Thoracic aorta (tissue), 2 donors: ENCODE measurements at places on chromosomes 1 and 21. TPM values are rescaled to one million over a fixed set of nuclear protein-coding genes. Genes with fewer than 3 reads are reported as not detected.

GRCh38 chr1:88371436-88372023 lies 312.5 kb upstream of the PKN2 start:
- H3K4me1 ChIP-seq, result no peaks in the 10 kb centered on the region
- H3K27me3 ChIP-seq, result no peaks in the 10 kb centered on the region
- no peak overlapping the region for H3K27ac ChIP-seq
- no peak for DNase-seq

GRCh38 chr1:228299211-228299610 lies 91.4 kb downstream of the OBSCN start:
- H3K4me3 ChIP-seq, result no peak overlapping the region
- no peaks in the 10 kb centered on the region for H3K27me3 ChIP-seq
- no peak overlapping the region for H3K27ac ChIP-seq
- H3K4me1 ChIP-seq, result no peaks in the 10 kb centered on the region

DNA sequence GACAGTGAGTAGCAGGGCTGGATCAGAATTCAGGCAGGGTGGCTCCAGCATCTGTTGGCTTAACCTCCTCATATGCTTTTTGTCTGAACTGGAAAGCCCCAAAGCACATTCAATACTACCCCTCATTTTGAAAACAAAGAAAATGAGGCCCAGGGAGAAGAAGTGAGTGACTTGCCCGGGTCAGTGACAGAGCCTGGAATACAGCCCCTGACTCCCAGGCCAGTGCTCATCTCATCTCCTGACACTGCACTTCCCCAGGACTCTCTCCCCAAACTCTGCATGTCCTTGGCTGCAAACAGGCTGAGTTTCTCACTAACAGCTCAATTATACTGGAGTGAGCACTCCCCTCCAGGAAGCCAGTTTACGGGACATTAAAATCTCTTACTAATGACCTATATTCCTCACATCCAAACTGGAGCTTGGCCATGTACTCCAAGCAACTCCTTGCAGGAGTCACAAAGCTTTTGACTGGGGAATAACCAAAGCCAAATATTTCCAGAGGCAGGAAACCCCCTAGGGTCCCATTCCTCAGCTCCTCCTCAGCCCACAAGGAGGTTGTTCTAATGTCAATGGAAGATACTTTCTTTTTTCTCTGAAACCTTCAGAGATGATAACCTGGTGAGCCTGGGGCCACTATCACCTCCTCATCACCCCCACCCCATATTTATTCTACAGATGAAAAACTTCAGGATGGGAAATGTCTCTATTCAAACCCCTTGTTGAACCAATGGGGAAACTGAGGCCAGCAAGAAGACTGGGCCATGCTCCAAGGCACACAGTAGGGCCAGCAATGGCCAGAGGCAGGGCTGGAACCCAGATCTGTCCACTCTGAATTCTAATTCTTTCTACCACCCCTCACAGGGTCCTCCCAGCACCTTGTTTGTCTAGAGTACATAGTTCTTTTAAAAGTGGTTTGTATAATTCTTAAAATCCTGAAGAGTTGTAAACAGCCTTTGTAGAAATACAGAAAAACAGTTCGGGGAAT lies 127.0 kb downstream of the PLPP3 start:
- H3K4me1 ChIP-seq, result peaks cover 32% of the 10 kb centered on the region
- no peak overlapping the region for H3K4me3 ChIP-seq
- no peaks in the 10 kb centered on the region for H3K36me3 ChIP-seq
- H3K27me3 ChIP-seq, result no peaks in the 10 kb centered on the region

IL19 gene
- total RNA-seq, result not detected

GRCh38 chr1:178923512-178923911 lies 52.6 kb upstream of the ANGPTL1 start:
- H3K4me3 ChIP-seq, result no peak overlapping the region
- no peaks in the 10 kb centered on the region for H3K27me3 ChIP-seq
- no peaks in the 10 kb centered on the region for H3K36me3 ChIP-seq
- H3K27ac ChIP-seq, result no peak overlapping the region

DNA sequence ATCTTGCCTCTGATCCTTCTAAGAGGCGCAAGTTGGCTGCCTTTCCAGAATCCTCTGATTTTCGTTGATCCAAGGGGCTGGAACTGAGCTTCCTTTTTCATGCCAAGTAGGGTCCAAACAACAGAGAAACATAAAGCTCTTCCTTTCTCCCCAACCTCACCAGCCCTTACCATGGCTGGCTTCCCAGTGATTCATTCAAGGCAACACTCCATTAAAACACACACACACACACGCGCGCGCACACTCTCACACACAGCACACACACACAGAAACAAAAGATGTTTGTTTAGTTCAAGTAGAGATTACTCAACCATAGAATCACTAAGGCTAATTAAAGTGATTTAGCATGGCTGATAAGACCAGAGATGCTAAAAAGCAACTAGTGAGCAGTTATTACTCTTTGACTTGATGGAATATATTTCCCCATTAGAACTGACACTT lies 13.0 kb upstream of the GUCA2A start:
- DNase-seq, result no peak
- H3K27me3 ChIP-seq, result no peaks in the 10 kb centered on the region
- H3K36me3 ChIP-seq, result no peaks in the 10 kb centered on the region
- H3K4me3 ChIP-seq, result no peak overlapping the region

CAPN8 gene
- total RNA-seq, result not detected

DCST1 gene
- not detected for total RNA-seq

PTGS2 gene
- total RNA-seq, result 12.7 TPM

- peak overlapping the region; percentile 92 for H3K4me3 ChIP-seq
- H3K36me3 ChIP-seq, result no peaks in the 10 kb centered on the region
- peak overlapping the region; percentile 87 for H3K27ac ChIP-seq
- H3K27me3 ChIP-seq, result no peaks in the 10 kb centered on the region
- peaks cover 19% of the 10 kb centered on the region for H3K4me1 ChIP-seq
Observed at GRCh38 chr1:35030756-35031446, 844 bp downstream of the ZMYM6 start.

EFHD2 gene
- 71.3 TPM for total RNA-seq

- no peaks in the 10 kb centered on the region for H3K36me3 ChIP-seq
- no peak overlapping the region for H3K27ac ChIP-seq
- H3K27me3 ChIP-seq, result no peaks in the 10 kb centered on the region
- peak; percentile 55 for DNase-seq
Observed at GRCh38 chr21:31866077-31866511, 6.7 kb upstream of the HUNK start.

GRCh38 chr1:8698012-8698630 lies 119.3 kb downstream of the RERE start:
- peaks cover 10% of the 10 kb centered on the region for H3K4me1 ChIP-seq
- no peaks in the 10 kb centered on the region for H3K27me3 ChIP-seq
- no peak for DNase-seq

MNDA gene
- total RNA-seq, result 11.0 TPM

PRAMEF7 gene
- not detected for total RNA-seq

C1orf226 gene
- total RNA-seq, result 11.8 TPM

DNA sequence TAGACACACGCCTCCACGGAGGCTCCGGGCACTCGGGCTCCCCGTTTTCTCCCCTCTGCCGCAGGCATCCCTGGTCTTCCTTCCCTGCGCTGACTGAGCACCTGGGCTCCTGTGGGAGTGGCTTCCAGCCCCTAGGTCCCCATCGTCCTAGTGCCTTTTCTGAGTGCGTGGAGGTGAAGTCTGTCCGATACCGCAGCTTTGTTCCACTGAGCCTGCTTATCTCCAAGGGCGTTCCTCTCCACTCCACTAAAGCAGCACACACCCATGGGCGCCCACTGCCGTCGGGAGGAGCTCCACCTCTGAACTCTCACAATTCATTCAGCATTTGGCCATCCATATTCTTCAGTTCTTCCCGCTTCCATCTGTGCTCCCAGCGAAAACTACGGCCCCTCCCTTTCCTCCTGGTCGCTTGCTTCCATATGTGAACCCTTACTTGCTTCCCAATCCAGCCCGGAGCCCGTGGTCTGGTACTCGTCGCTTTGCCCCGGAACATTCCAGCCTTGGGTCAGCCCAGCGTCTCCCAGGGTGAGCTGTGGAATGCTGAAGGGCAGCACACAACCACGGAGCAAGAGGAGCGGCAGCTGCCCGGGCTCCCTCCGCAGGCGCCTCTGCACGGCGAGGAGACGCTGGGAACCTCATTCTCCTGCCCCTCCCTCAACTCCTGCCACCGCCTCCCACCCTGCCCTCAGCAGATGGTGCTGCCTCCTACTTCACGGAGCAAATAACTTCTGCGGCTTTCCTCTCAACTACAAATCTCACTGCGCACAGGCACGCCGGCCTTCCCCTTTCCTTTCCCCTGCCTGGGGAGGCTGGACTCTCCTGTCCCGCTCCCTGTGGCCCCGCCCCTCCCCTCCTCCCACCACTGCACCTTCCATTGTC lies 27.5 kb downstream of the ATP8B2 start:
- H3K4me1 ChIP-seq, result peaks cover 20% of the 10 kb centered on the region
- H3K4me3 ChIP-seq, result peak overlapping the region; percentile 72
- peaks cover 15% of the 10 kb centered on the region for H3K36me3 ChIP-seq
- H3K27me3 ChIP-seq, result no peaks in the 10 kb centered on the region

HSPA6 gene
- 7.7 TPM for total RNA-seq

GRCh38 chr1:31871703-31872102 lies 55.9 kb upstream of the SPOCD1 start:
- no peak overlapping the region for H3K4me3 ChIP-seq
- H3K36me3 ChIP-seq, result no peaks in the 10 kb centered on the region
- no peaks in the 10 kb centered on the region for H3K4me1 ChIP-seq
- no peak for DNase-seq
- H3K27me3 ChIP-seq, result no peaks in the 10 kb centered on the region
- no peak overlapping the region for H3K27ac ChIP-seq

DNA sequence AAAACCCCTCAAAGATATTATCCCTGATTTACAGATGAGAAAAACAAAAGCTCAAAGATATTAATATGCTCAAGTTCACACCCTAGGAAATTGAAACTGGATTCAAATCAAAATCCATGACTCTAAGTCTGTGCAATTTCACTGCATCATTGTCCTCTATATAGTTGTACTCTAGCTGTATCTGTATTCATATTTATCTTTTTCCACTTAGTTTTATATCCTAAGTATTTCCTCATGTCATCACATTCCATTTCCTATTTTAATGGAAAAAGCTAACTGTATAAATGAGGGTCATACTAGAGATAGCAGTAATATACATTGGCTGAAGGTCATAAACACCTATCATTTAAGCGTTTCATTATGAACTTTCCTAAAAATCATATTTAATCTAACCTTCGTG lies 42.2 kb upstream of the RALGPS2 start:
- no peak for DNase-seq
- no peaks in the 10 kb centered on the region for H3K4me1 ChIP-seq
- H3K27ac ChIP-seq, result no peak overlapping the region
- H3K36me3 ChIP-seq, result no peaks in the 10 kb centered on the region
- H3K27me3 ChIP-seq, result no peaks in the 10 kb centered on the region

- no peak for DNase-seq
- H3K27ac ChIP-seq, result peak overlapping the region; percentile 92
- H3K27me3 ChIP-seq, result no peaks in the 10 kb centered on the region
Observed at GRCh38 chr1:21337454-21337927, 47.2 kb upstream of the ECE1 start.

DNA sequence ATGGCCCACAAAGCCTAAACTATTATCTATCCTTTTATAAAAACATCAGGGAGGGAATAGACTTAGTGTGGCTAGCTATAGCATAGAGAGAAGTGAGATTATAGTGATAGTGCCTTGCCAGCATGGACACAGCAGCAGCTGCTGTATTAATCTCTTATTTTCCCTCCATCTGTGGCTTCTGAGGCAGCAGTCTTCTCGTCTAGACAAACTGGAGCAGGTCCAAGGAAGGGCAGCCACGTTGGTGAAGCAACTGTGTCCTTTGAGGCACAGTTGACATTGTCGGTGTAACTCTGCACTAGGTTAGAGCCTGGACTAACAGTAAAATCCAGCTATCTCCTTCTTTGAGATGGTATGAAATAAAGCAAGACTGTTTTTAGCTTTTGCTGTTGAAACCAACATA lies 131.3 kb downstream of the CACHD1 start:
- no peaks in the 10 kb centered on the region for H3K4me1 ChIP-seq
- H3K4me3 ChIP-seq, result no peak overlapping the region
- DNase-seq, result no peak
- no peaks in the 10 kb centered on the region for H3K36me3 ChIP-seq

GRCh38 chr1:2525920-2526823 lies at the start of gene PANK4:
Gene PANK4, minus strand, starts transcription at chr1:2526596. Its CDS starts 9 bp downstream, at chr1:2526587.
- H3K36me3 ChIP-seq, result peaks cover 4% of the 10 kb centered on the region
- peak within 1 kb of the TSS; percentile 56 for H3K27ac ChIP-seq
- peak; percentile 86 for DNase-seq
- no peaks in the 10 kb centered on the region for H3K27me3 ChIP-seq

DNA sequence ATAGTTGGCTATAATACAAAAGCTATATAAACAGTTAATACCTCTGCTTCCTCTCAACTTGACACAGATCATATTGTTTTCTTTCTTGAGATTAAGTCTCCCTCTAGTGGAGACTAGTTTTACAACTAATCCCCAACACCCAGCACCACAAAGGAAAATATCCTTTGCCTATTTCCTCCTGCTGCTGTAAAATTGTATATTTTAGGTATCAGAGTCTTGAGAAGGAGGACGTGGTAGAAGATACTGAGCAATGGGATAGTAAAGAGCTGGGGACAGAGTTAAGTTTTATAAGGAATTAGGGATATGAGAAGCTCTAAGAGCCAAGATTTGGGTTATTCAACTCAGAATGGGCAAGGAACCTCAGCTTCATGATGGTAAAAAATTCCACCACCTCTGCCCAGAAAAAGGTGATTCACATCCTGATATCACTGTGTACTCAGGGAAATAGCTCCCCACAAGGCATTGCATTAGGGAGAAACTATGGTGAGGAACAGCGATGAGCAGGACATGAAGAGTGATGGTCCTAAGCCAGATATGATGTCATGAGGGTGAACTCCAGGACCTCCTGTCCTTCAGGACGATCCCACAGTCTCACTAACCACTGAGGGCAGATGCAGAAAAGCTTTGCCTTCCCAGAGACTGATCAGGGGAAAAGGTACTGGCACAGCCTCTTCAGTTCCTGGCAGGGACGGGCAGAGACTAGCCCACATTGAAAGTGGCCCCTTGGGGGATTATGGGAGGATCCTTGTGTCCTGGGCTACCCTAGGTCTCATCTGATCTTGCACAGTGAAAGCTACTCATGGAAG lies 14.7 kb upstream of the CFAP126 start:
- no peak overlapping the region for H3K4me3 ChIP-seq
- peak overlapping the region; percentile 74 for H3K27ac ChIP-seq
- H3K27me3 ChIP-seq, result no peaks in the 10 kb centered on the region
- H3K4me1 ChIP-seq, result peaks cover 3% of the 10 kb centered on the region

CATSPER4 gene
- total RNA-seq, result not detected

- H3K36me3 ChIP-seq, result no peaks in the 10 kb centered on the region
- H3K27me3 ChIP-seq, result no peaks in the 10 kb centered on the region
- no peaks in the 10 kb centered on the region for H3K4me1 ChIP-seq
- H3K4me3 ChIP-seq, result no peak overlapping the region
- H3K27ac ChIP-seq, result no peak overlapping the region
- DNase-seq, result no peak
Observed at GRCh38 chr1:6093071-6093470, 47.4 kb downstream of the KCNAB2 start.

- H3K27ac ChIP-seq, result no peak overlapping the region
- DNase-seq, result no peak
- H3K36me3 ChIP-seq, result peaks cover 4% of the 10 kb centered on the region
- H3K4me3 ChIP-seq, result no peak overlapping the region
- no peaks in the 10 kb centered on the region for H3K27me3 ChIP-seq
- H3K4me1 ChIP-seq, result no peaks in the 10 kb centered on the region
Observed at GRCh38 chr1:20903437-20903836, 116.3 kb upstream of the HP1BP3 start.

- no peaks in the 10 kb centered on the region for H3K36me3 ChIP-seq
- no peak for DNase-seq
- H3K4me1 ChIP-seq, result no peaks in the 10 kb centered on the region
- H3K4me3 ChIP-seq, result no peak overlapping the region
- no peaks in the 10 kb centered on the region for H3K27me3 ChIP-seq
- H3K27ac ChIP-seq, result no peak overlapping the region
Observed at GRCh38 chr21:35711213-35711612, 349.1 kb downstream of the SETD4 start.

SPRR2B gene
- not detected for total RNA-seq
